ENCODE measurements at places on chromosomes 7 and 10.
A peak's percentile ranks its signal among the peaks of the same experiment; 100 is the strongest.

GRCh38 chr10:60732198-60732806, 46.0 kb upstream of the CDK1 start:
- no peak for DNase-seq

DNA sequence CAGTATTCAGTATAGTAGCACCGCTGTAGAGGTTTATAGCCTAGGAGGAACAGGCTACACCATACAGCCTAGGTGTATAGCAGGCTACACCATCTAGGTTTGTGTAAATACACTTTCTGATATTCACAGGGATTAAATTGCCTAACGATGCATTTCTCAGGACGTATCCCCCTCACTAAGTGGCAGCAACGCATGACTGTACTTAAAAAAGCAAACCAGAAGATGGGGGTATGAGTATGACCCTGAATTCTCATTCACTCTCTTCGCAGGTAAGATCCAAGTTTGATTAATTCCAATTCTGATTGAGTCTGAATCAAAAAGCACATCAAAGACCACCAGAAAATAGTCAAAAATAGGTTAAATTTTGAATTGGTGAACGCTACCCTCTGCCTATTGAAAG, 972 bp downstream of the ORC5 start:
- no peak for DNase-seq

- DNase-seq: no peak
These were observed 9.5 kb upstream of the RBM20 start for GRCh38 chr10:110634527-110635209.

DNA sequence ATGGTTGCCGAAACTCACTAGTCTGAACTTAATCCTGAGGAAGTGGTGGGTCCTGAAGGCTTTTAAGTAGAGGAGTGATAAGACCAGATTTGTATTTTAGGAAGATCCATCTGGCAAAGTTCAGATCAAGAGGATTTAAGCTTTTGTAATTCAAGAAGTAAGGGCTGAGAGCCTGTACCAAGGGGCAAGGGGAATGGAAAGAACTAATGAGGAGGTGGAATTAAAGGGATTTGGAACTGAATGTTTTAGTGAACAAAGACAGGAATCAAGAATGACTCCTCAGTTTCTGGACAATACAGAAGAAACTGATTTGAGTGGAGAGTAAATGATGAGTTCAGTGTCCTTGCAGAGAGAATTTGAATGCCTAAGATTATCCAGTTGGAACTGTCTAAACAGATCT, 249.0 kb downstream of the C7orf25 start:
- DNase-seq: no peak

- no peak for DNase-seq
These were observed 25.2 kb downstream of the BAIAP2L1 start for GRCh38 chr7:98375664-98376063.

DNA sequence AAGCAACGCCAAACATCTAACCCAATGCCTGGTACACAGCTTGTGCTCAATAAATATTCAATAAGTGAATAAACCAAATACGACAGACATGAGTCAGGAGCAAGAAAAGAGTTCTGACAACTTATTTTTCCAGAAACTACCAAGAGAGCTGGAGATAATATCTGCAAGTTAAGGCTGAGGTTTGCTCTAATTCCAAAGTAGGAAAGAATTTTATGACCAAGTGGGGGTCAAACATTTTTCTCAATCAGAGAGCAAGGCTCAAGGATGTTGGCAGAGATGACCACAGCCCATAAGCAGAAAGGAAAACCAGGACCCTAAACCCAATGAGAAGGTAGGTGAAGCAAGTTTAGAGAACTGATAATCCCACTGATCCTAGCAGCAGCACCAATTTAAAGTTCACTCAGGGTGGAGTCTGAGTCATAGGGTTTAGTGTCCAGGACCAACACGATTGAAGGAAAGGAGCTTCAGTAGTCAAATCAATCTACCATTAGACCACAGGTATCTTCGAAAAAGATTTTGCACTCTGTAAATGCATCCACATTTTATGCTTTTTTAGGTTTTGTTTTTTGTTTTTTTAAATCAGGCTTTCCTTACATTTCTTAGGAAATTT, 49.3 kb upstream of the KCNIP2 start:
- DNase-seq: no peak

DNA sequence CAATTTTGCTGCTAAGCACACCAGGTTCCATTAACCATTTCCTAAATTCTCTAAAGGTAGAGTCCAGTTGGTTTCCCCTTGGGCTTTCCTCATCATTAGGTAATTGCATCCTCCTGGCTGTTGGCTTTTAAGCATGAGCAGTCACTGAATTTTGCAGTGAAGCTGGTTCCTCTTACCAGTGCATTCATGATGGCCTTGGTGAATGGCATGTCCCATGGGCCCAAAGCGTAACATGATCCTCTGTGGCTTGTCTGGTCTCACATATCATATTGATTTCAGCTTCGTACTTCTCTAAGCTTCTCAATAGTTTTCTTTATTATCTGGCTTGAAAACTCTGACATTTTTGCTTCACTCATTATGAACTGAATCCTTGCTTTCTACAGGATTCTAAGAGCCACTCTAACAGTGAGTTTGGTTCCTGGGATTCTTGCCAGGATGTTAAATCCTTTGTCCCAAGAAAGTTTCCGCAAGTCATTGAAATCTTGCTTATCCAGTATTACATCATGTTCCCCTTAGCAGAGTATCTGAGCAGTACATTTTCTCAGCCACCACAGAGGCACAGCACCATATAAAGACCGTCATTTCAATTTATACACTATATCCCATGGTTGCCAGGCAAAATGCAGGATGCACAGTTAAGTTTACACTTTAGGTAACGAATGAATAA, 134.2 kb downstream of the PTN start:
- DNase-seq: no peak

GRCh38 chr10:100004805-100005510, 4.8 kb downstream of the DNMBP start:
- no peak for DNase-seq

DNA sequence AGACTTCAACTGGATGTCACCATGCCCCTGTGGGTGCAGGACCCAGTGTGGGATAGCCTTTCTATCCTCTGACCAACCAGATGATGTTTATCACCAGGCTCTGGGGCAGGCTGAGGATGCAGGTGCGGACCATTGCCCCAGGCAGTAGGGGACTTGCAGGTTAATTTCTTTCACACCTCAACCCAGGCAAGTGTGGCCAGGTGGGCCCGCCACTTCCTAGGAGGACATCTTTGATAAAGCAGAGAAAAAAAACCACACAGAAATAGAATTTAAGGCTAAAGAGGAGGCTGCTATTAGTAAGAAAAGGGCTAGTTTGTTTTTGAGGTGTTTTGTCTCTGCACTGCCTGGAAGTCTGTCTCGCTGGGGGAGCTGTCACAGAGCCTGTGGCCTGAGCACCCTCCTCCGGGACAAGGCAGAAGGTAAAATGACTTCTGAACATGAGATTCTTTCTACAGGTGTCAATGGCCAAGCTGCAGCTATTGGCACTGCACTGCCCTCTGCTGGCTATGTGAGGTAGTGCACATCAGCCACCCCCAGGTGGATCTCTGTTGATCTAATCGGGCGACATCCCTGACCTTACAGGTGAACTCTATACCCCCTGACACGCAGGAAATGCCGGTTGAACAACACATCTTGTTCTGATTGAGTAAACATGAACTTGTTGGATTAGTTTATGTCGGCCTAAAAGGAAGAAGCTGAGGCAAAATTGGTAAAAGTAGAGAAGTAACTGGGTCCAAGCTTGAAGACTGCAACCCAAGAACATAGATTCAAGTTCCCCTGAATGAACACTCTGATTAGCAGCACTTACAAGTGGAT, 21.0 kb downstream of the UPP1 start:
- peak; percentile 93 for DNase-seq

DNA sequence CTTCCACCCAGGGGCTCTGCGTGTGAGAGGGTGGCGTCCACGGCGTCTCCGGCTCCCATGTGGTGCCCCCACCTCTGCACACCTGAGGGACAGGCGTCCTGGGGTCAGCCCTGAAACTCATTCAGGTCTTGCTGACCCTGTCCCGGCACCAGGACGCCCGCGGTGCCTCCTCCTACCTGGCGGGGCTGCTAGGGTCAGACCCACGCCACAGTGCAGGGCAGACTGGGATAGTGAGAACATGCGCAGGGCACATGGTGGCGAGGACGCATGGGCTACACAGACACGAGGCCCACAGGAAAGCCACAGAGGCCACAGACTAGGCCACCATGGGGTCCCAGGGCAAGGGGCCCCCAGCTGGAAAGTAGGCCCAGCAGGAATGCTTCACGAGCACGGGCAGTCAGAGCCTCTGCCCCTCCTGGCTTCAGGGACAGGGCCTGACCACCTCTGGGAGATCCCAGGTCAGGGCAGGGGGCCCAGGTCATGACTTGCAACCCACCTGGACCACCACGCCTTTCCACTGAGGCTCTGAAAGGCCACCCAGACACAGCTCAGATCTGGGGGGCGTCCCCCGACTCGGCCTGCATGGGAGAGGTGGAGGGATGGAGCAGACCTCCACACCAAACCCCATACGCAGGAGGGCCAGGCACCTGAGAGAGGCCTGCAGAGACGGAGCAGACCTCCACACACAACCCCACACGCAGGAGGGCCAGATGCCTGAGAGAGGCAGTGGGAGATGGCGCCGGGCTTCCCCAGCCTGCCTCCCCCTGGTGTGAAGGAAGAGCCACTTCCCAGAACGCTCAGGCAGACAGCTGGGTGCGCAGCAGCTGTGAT, 188.6 kb downstream of the ELFN1 start:
- no peak for DNase-seq

DNA sequence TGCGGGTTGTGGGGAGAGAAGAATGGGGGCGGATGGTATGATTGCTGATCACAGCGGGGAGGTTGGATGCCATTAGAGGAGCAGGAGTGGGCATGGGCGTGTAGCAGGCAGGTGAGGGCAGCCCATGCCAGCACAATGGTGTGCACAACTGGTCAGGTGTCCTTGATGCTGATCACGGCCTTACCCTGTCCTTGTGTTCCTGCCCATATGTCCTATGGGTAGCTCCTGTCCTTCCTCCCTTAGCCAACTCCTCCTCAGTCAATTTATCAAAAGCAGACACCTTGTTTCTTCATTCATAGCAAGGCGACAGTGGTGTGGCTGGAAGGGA, 30.7 kb downstream of the WDR86 start:
- DNase-seq: no peak

- peak; percentile 17 for DNase-seq
These were observed 13.1 kb downstream of the IFT22 start for GRCh38 chr7:101308245-101309085.

- DNase-seq: no peak
These were observed 87.4 kb upstream of the RNF148 start for GRCh38 chr7:122790132-122790531.

GRCh38 chr7:102467581-102468477, 3.0 kb downstream of the LRWD1 start:
- DNase-seq: no peak
